ENCODE measurements at places on chromosomes 3 and 15. TPM values are rescaled to one million over a fixed set of nuclear protein-coding genes. Genes with fewer than 3 reads are reported as not detected.
A peak's percentile ranks its signal among the peaks of the same experiment; 100 is the strongest.

Gene RPL15
- 1,411 TPM for total RNA-seq

Gene GHSR
- not detected for total RNA-seq

Gene VPS8
- 53.7 TPM for total RNA-seq

DNA sequence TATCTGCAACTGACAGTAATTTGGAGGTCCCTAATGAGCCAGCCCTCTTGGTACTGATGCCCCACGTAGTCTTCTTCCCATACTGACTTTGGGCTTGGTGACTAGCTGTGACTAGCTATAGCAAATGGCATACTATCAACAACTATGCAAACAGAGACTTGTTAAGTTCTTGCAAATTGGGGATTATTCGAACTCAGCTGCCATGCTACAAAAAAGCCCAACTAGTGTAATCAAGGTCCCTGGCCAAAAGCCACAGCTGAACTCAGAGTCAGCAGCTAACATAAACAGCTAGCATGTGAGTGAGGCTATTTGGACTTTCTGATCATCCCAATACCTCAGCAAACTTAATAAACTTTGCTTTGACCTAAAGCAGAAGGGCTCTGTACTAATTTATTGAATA lies 121.2 kb upstream of the PLXND1 start:
- no peak for DNase-seq
- H3K4me1 ChIP-seq: peaks cover 32% of the 10 kb centered on the region
- no peak overlapping the region for H3K4me3 ChIP-seq
- no peaks in the 10 kb centered on the region for H3K27me3 ChIP-seq
- peaks cover 1% of the 10 kb centered on the region for H3K36me3 ChIP-seq
- H3K27ac ChIP-seq: no peak overlapping the region

DNA sequence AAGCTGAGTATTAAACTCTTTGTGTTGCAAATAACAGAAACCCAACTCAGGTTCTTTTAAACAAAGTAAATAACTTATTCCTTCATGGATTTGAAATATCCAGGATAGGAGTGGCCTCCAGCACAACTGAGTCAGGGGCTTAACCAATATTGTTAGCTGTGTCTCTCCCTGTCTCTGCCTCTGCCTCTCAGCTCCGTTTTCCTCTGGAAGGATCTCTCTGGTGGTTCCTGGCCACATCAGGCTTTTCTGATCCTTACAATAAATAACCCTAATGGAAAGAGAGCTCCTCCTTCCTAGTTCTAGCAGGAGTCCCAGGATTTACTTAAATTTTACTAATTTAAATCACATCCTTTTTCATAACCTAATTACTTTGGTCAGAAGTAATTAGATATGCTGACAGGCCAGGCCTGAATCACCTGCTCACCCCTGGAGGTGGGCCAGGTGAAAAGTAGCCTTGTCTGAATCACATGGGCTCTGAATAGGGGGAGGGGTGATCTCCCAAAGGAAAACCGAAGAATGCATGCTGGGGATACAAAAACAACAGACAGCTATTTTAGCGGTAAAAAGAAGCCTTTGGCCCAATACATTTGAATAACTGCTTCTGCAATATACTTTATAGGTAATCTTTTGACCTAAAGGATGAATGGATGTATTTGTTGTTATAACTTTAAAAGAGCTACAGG lies 75.4 kb downstream of the REC114 start:
- H3K27me3 ChIP-seq: no peaks in the 10 kb centered on the region
- H3K4me3 ChIP-seq: no peak overlapping the region
- no peaks in the 10 kb centered on the region for H3K36me3 ChIP-seq
- no peak for DNase-seq

DNA sequence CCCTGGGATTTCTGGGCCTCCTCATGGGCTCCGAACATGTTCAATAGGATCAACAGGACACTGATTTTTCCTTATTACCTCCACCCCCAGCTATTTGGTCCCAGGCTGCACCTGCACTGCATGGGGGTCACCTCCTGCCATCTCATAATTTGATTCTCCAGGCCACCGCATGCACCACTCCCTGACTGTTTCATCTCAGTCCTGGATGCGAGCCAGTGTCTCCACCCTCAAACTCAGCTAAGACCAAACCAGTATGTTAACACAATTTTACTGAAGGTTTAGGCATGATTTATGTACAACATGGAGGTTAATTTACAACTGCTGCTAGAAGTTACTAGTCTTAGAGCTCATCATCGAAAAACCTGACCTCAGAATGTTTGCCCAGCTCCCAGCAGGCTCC lies 249.5 kb downstream of the UACA start:
- peaks cover 24% of the 10 kb centered on the region for H3K4me1 ChIP-seq
- H3K27me3 ChIP-seq: no peaks in the 10 kb centered on the region
- no peak overlapping the region for H3K4me3 ChIP-seq

GRCh38 chr3:47542471-47543173 lies 29.1 kb upstream of the ELP6 start:
- no peak overlapping the region for H3K27ac ChIP-seq
- H3K4me3 ChIP-seq: no peak overlapping the region
- peak; percentile 65 for DNase-seq
- H3K4me1 ChIP-seq: no peaks in the 10 kb centered on the region
- H3K27me3 ChIP-seq: peaks cover 3% of the 10 kb centered on the region
- no peaks in the 10 kb centered on the region for H3K36me3 ChIP-seq

- H3K36me3 ChIP-seq: no peaks in the 10 kb centered on the region
- H3K27me3 ChIP-seq: no peaks in the 10 kb centered on the region
Observed at GRCh38 chr15:51841406-51842040, 12.1 kb downstream of the TMOD3 start.

DNA sequence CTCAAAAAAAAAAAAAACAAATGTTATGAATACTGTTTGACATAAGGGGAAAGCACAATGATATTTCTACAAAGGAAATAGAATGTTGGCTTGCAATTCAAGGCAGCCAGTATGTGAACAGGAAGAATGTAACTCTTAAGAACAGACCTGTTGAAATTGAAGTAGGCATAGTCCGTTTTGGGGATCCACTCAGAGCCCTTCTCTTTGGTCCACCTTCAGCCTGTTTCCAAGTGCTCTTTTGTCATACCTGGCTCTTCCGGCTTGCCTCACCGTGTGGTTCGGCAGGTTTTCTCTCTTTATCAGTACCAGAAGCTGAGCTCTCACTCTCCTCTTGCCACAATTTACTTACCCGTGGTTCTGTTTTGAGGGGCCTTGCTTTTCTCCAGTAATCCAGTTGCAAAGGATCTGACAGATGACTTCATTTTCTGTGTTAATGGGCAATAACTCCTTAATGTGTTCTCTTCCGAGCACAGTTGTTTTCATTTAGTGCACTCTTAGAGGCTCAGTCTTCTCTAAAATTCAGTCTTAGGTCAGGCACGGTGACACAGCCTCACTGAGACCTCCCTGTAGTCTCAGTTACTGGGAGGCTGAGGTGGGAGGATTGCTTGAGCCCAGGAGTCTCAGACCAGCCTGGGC lies 6.7 kb downstream of the ABHD17C start:
- peaks cover 3% of the 10 kb centered on the region for H3K36me3 ChIP-seq
- no peak for DNase-seq
- no peaks in the 10 kb centered on the region for H3K27me3 ChIP-seq

DNA sequence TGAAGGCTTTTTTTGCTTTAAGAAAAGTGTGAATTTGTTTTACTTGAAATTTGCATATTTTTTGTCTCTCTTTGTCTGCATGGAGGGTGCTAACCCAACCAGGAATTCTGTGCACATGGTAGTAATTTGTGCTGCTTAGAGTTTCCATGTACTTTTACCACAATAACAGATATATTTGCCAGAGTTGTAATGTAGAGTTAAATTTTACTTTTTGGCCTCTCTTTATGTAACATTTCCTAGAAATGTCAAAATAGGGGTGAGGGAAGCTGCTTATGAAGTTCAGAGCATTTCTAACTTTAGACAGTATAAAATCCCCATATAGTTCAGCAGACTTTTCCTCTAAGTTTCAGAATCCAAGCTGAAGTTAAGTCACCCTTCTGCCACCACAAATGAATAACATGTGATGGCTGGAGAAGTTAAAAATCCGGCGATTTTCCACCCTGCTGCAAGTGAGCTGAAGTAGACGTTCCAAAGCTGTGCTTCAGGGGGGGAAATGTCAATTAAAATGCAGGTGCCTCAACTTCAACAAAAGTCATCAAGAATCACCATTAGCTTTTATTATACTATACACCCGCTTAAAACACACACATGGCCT lies 385.7 kb upstream of the NR2F2 start:
- H3K27me3 ChIP-seq: no peaks in the 10 kb centered on the region
